NCI-H2081 treated with DMSO at 0.1 percent for 48 hours (cell line): ENCODE measurements at places on chromosomes 5 and 9.

- no peak for DNase-seq
Measured at GRCh38 chr5:179876610-179876952, 18.0 kb upstream of the MRNIP start.

GRCh38 chr9:118449554-118449953 lies 745.4 kb downstream of the TLR4 start:
- DNase-seq, result no peak

GRCh38 chr9:115799734-115800133 lies 353.9 kb upstream of the PAPPA start:
- DNase-seq, result no peak

GRCh38 chr5:34775886-34776285 lies 63.1 kb upstream of the TTC23L start:
- no peak for DNase-seq

GRCh38 chr9:93368437-93368836 lies 83.0 kb upstream of the FAM120A start:
- DNase-seq, result no peak

DNA sequence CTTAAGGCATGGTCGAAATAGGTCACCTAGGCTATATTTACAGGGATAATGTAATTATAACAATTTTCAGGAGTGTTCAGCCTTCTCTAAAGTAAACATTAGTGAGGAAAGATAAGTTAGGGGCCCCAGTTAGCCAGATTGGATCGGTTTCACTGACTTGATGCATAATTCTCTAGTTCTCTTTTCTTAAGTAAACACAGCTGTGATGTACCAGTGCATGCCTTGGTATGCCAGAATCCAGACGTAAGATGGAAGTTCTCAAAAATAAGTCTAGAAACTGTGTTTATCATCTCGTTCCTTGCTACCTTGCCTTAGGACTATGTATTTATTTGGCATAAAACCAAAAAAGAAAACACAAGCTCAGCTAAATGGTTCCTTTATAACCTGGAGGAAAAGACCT lies 442.2 kb upstream of the CLINT1 start:
- DNase-seq, result no peak
